ENCODE measurements at places on chromosomes 12 and 14.

DNA sequence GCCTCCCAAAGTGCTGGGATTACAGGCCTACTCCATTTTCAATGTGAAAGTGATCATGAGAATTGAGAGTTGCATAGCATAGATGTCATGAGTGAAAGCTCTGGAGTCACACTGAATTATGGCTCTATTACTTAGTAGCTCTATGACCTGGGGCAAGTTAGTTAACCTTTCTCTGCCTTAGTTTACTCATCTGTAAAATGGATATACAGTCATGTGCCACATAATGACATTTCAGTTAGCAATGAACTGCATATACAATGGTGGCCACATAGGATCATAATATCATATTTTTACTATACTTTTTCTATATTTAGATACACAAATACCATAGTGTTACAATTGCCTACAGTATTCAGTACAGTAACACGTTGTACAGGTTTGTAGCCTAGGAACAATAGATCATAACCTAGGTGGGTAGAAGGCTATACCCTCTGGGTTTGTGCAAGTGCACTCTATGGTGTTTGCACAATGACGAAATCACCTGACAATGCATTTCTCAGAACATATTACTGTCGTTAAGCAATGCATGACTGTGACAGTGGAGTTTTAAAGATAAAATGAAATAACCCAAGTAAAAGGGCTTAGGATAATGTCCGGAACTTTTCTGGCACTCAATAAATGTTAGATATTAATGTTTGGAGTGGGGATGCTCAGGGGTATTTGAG lies 53.1 kb downstream of the ZFYVE26 start:
- DNase-seq: no peak

- DNase-seq: peak; percentile 50
These were observed 1.5 kb downstream of the IRF2BPL start for GRCh38 chr14:77026930-77027537.

- no peak for DNase-seq
These were observed 2.8 kb upstream of the CYP46A1 start for GRCh38 chr14:99681101-99681831.

- DNase-seq: no peak
These were observed 50.0 kb downstream of the NCOR2 start for GRCh38 chr12:124517260-124518050.

- DNase-seq: no peak
These were observed 9.5 kb upstream of the SP7 start for GRCh38 chr12:53345486-53346188.

DNA sequence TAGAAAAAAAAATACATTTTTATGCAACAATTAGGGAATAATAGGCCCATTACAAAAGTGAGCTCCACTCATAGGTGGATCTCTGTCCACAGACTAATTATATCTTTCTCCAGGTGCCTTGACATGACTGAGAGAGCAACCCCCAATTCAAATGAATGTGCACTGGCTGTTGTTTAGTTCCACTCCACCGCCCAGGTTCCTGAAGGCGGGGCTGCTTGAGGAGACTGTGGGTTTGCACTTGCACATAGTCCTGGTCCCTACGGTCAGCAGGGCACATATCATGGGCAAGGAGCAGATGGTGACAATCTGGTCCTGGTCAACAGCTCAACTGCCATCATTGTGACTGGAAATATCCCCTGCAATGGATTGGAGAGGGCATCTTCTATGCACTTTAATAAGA lies 195.6 kb upstream of the PWP1 start:
- no peak for DNase-seq

DNA sequence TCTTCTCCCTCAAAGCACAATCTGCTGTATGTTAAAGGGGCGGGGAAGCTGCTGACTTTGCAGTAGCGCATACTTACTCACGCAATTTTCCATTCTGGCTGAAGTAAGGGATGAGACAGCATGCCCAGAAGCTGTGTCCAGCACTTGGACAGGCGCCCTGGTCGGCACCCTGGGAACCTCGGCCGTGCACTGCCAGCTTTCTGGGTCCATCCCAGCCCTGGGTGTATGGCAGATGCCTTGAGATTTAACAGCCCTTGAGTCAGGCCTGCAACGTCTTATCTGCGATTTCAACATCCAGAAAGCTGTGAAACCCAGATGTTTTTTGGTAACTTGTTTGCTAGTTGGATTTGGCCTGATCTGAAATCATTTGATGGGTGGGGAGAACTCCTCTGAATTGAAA lies 16.1 kb downstream of the EML1 start:
- no peak for DNase-seq

- DNase-seq: no peak
These were observed 1.3 kb downstream of the DTX1 start for GRCh38 chr12:113057565-113058485.

- no peak for DNase-seq
These were observed 1.2 kb downstream of the PAWR start for GRCh38 chr12:79689477-79690141.

GRCh38 chr12:13149411-13149810 lies 45.9 kb upstream of the GSG1 start:
- DNase-seq: no peak

- DNase-seq: no peak
These were observed 75.5 kb downstream of the ACADS start for GRCh38 chr12:120801146-120801545.

- no peak for DNase-seq
These were observed 34.6 kb downstream of the LMNTD1 start for GRCh38 chr12:25518512-25518911.

GRCh38 chr12:56001487-56002100 lies 4.5 kb downstream of the SUOX start:
- no peak for DNase-seq

DNA sequence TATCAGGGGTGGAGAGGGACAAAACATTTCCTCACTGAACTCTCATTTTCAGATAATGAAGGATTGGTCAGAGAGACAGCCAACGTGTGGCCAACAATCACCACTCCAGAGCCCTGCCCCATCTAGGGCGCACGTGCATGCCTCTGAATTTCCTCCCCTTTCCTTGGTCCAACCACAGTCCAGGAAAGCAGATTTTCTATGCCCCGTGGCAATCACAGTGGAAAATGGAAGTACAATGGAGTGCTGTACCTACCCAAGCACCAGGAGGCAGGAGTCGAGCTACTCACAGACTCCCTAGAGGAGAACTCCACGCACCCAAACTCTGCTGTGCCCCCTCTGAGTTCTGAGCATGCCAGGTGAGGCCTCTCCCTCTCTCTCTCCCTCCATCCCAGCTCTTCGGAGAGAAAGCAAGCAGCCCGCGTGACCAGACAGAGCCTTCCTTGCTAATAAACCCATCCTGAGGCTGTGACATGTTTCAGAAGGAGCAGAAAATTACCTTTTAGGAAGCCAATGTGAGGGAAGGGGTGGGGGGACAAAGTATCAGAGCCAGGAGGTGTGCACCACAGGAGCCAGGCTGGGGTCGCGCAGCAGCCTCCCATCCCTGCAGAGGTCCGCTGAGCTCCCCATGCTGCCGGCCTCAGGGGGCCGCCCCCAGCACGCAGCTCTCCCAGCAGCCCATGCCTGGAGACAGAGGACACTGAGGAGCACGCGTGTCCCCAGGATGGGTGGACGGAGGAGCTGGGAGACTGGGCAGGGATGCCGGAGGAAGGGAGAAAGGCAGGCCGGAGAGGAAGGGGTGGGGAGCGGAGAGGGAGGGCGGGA lies 73.4 kb downstream of the PITPNM2 start:
- DNase-seq: no peak

- no peak for DNase-seq
These were observed 102.7 kb downstream of the ANO4 start for GRCh38 chr12:100897240-100897639.

- DNase-seq: no peak
These were observed 151.3 kb upstream of the DCN start for GRCh38 chr12:91333966-91334365.

DNA sequence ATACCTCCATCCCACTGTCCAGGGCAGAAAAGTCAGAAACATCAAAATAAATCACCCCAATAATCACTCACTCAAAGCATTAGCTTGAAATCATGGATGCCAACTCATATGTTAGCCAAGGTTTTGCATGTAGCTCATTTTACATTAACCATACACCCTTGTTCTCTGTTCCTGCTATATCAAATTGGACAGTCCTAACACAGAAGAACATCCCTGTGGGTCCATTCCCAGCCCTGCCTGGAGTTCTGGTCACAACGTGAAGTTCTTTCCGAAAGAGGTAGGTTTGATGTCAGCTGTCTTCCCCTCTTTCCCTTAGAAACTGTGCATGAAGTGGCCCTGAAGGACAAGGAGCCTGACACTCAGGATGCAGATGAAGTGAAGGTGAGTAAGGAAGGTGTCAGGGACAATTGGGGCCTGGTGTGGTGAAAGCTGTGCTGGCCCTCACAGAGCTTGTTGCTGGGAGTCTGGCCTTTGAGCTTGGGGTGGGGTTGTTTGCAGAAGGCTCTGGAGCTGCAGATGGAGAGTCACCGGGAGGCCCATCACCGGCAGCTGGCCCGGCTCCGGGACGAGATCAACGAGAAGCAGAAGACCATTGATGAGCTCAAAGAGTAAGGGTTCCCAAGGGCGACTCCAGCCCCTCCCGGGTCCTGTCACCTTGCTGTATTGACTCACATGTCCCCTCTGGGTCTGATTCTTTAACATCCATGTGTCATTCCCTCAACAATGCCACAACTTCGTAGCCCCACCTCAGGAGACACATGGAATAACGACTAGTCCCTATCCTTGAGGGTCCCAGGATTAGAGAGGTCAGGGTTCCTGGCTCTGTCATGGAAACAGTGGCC lies 15.0 kb upstream of the PIP4K2C start:
- no peak for DNase-seq

GRCh38 chr12:106063826-106064720 lies 74.7 kb downstream of the NUAK1 start:
- DNase-seq: no peak

DNA sequence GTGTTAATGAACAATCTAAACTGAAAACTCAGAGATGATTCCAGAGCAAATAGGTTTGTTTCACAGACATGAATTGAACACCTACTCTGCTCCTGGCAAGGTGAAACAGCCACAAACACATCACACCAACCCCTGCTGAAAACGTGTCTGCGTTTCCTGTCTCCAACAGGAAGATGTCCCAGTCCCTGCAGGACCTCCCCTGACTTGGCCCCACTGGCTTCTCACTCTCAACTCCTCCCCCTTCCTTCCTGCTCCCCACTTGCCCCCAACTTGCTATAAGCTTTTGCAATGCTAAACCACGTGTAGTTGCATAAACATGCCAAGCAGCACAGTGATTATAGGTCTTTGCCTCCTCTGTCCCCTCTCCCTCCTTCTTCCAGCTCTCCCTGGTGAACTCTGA lies 567.6 kb downstream of the BCL11B start:
- DNase-seq: peak; percentile 33

- no peak for DNase-seq
These were observed 10.9 kb downstream of the RTL1 start for GRCh38 chr14:100892496-100893227.

- no peak for DNase-seq
These were observed 292.3 kb downstream of the FUT8 start for GRCh38 chr14:65704850-65705249.
